ENCODE measurements at places on chromosomes 1 and 21. TPM values are rescaled to one million over a fixed set of nuclear protein-coding genes. Genes with fewer than 3 reads are reported as not detected.
A peak's percentile ranks its signal among the peaks of the same experiment; 100 is the strongest.

Gene FMO2
- total RNA-seq, result not detected

GRCh38 chr1:175341631-175342429 lies 149.3 kb upstream of the KIAA0040 start:
- no peaks in the 10 kb centered on the region for H3K4me1 ChIP-seq
- H3K27me3 ChIP-seq, result peaks cover 3% of the 10 kb centered on the region
- DNase-seq, result no peak
- H3K36me3 ChIP-seq, result no peaks in the 10 kb centered on the region
- H3K27ac ChIP-seq, result no peak overlapping the region

- H3K4me3 ChIP-seq, result no peak overlapping the region
- no peak overlapping the region for H3K27ac ChIP-seq
- no peaks in the 10 kb centered on the region for H3K4me1 ChIP-seq
- no peak for DNase-seq
These were observed 1159.8 kb upstream of the ADGRL2 start for GRCh38 chr1:80640978-80641377.

Gene BMP8B
- total RNA-seq, result 0.55 TPM

- H3K27me3 ChIP-seq, result peaks cover 10% of the 10 kb centered on the region
- no peaks in the 10 kb centered on the region for H3K36me3 ChIP-seq
- H3K27ac ChIP-seq, result no peak overlapping the region
- no peak overlapping the region for H3K4me3 ChIP-seq
- no peaks in the 10 kb centered on the region for H3K4me1 ChIP-seq
These were observed 46.9 kb upstream of the GNG12 start for GRCh38 chr1:67880056-67880601.

Gene PROX1
- total RNA-seq, result 0.17 TPM

GRCh38 chr1:149917571-149918144 lies at the start of gene SV2A:
Gene SV2A, minus strand, starts transcription at chr1:149917844. Its CDS starts 4,004 bp downstream, at chr1:149913840.
- H3K27me3 ChIP-seq, result no peaks in the 10 kb centered on the region
- peak within 1 kb of the TSS; percentile 79 for H3K4me3 ChIP-seq
- peaks cover 29% of the 10 kb centered on the region for H3K4me1 ChIP-seq
- peak; percentile 74 for DNase-seq
- peaks cover 13% of the 10 kb centered on the region for H3K36me3 ChIP-seq
- no peak within 1 kb of the TSS for H3K27ac ChIP-seq

GRCh38 chr1:109978761-109979488 lies 5.6 kb upstream of the AHCYL1 start:
- H3K27ac ChIP-seq, result no peak overlapping the region
- H3K27me3 ChIP-seq, result peaks cover 5% of the 10 kb centered on the region
- no peak for DNase-seq
- no peak overlapping the region for H3K4me3 ChIP-seq
- H3K36me3 ChIP-seq, result no peaks in the 10 kb centered on the region
- peaks cover 1% of the 10 kb centered on the region for H3K4me1 ChIP-seq

DNA sequence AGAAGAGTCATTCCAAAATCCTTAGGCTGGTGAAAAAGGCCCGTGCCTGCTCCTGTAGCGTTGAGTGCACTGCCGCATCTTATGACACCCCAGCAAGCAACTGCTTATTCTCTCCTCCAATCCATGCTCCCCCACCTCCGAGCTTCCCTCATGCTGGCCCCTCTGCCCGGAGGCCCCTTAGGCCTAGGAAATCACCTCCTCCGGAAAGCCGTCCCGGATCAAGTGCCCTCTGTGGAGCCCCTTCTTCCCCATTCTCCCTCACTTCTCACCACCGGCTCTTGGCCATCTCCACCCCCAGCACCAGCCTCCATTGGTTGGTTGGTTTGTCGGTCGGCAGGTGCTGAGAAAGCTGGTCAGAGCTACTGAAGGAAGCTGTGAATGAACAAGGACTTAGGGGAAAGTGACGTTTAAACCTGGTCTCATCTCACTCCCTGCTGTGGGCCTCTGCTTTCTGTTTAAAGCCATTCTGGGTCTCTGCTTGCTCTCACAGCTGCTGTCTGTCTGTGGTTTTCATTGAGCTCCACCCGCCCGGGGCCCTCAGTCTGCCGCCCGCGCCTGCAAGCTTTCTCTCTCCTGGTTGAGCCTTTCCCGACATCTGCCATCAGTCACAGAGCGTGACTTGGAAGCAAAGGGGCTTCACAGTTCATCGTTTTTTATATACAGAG lies 122.2 kb downstream of the KCNN3 start:
- H3K27ac ChIP-seq, result peak overlapping the region; percentile 83
- H3K4me1 ChIP-seq, result peaks cover 68% of the 10 kb centered on the region
- H3K36me3 ChIP-seq, result no peaks in the 10 kb centered on the region
- H3K4me3 ChIP-seq, result peak overlapping the region; percentile 58
- peak; percentile 78 for DNase-seq

Measured in activated CD4-positive, alpha-beta memory T cell treated with anti-CD3 and anti-CD28 coated beads for 36 hours (primary cell).